ENCODE measurements at places on chromosomes 6 and 20.

- no peak for DNase-seq
Observed at GRCh38 chr6:15287670-15288375, 42.0 kb downstream of the JARID2 start.

DNA sequence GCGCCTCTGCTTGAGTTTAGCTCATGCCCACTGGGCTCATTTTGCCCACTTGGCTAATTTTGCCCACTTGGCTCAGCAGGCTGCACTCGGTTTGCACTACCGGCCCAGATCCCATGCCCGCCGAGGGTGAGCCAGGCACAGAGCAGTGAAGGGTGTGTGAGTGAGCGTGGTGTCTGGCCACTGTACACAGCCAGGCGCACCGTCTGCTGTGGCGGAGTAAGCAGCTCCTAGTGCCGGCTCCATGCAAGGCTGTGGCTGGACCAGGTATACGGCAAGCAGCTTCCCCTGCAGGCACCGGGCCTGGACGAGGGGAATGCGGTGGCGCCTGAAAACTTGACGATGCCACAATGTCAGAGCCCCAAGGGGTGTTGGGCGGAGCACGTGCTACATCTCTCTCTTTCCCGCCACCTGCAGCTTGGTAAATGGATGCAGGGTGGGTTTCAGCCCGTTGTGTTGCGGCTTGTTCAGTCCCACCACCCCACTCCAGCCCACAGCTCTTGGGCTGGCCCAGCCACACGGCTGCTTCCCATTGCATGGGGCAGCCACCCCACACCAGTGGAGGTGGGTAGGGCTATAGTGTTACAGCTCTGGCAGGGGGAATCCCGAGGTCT lies 9.9 kb downstream of the OR2B6 start:
- DNase-seq = no peak

GRCh38 chr20:9978397-9979004 lies 56.3 kb upstream of the ANKEF1 start:
- no peak for DNase-seq

DNA sequence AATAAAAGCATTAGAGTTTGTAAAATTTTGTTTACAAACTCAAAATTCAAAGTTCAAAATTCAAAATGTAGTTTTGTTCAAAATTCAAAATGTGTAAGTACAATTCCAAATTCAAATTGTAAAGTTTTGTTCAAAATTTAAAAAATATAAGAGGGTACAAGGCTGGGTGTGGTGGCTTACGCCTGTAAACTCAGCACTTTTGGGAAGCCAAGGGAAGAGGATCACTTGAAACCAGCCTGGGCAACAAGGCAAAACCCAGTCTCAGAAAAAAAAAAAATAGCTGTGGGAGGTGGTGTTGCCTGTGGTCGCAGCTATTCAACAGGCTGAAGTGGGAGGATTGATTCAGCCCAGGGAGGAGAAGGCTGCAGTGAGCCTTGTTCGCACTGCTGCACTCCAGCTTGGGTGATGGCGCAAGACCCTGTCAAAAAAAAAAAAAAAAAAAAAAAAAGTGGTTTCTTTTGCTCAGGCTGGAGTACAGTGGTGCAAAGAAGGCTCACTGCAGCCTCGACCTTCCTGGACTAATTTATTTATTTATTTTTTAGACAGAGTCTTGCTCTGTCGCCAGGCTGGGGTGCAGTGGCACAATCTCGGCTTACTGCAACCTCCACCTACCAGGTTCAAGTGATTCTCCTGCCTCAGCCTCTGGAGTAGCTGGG lies 5.4 kb upstream of the ZBTB12 start:
- DNase-seq = no peak
